Activated CD4-positive, alpha-beta T cell treated with anti-CD3 and anti-CD28 coated beads, Interleukin-2, amount 10 ng/mL, durations not matched to agents 24 days and 14 days (primary cell): ENCODE measurements at places on chromosomes 2 and 18. TPM values are rescaled to one million over a fixed set of nuclear protein-coding genes. Genes with fewer than 3 reads are reported as not detected.

The GKN1 gene
- not detected in 2 replicates for total RNA-seq

The ZC3H8 gene
- total RNA-seq = 34.5 and 41.4 TPM in 2 replicates

The RAB12 gene
- total RNA-seq = 19.2 and 20.2 TPM in 2 replicates

DNA sequence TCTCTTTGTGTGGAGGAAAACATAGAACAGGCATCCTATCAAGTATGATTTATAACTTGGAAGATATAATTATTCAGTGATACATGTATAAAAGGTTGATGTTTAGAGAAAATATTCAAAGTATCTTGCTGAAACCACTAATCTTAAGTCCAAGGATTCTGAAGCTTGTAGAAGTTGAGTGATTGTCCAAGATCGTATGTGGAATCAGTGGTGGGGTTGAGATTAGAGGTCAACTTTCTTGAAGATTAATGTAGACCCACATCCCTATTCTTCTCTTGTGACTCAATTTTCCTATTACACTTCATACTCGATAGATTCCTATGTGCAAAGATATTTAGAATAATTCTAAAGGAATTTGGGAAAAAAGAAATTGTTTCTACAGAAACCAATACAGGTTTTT lies 1565.9 kb upstream of the ACVR2A start:
- no peak for DNase-seq
